D721Med (cell line): ENCODE measurements at places on chromosomes 6 and 20.

DNA sequence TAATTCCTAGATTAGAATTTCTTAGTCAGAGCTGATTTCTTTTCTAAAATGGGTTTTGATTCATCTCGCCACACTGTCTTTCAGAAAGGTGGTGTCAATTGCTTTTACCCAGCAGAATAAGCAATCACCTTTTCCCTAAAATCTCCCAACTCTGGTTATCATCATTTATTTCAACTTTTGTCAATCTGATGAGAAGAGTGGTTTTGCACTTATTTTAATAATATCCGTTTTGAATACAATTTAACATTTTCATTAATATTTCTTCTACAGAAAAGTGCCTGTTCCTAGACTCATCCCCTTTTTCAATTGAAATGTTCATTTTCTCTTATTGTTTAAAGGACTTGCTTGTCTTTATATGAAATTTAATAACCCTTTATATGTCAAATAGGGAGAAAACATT is 8.2 kb upstream of the NCR2 start:
- DNase-seq = no peak

DNA sequence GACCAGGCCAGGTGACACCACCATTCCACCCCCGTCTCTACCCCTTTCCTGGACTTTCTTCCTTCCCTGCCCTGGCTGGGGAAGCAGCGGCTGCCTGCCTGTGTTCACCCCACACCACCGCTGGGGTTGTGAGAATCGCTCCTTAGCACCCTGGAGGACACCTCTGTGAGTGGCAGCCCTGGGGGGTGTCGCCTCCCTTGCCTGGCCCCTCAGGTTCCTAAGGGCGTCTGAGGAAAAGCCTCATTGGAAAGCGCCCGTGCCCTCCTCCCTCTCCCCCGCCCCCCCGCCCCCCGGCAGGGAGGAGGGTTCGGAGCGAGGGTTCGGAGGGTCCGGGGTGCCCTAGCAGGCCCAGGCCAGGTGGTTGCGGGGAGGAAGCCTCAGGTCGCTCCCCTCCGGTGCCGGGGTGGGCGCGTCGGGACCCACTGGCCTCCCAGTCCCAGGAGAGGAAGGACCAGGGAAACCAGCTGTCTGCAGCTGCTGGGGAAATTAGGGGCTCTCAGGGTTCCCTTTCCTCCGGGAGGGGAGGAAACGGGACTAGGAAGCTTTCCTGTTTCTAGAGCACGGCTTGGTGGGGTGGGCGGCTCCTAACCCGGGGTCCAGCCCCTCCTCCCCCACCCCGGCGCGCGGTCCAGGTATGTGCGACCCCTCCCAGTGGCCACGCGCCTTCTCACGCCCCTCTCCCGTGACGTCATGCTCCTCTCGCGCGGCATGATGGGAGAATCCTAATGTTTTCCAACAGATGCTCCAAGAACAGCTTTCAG is at the start of gene PHACTR3:
Gene PHACTR3, plus strand, starts transcription at position 760 of the 761 bp plus-strand sequence. CDS start 475 bp downstream, outside the sequence.
- no peak for DNase-seq

- no peak for DNase-seq
Observed at GRCh38 chr6:3529721-3530120, 72.9 kb upstream of the SLC22A23 start.

GRCh38 chr6:90874931-90875330 is 288.1 kb upstream of the MAP3K7 start:
- no peak for DNase-seq

DNA sequence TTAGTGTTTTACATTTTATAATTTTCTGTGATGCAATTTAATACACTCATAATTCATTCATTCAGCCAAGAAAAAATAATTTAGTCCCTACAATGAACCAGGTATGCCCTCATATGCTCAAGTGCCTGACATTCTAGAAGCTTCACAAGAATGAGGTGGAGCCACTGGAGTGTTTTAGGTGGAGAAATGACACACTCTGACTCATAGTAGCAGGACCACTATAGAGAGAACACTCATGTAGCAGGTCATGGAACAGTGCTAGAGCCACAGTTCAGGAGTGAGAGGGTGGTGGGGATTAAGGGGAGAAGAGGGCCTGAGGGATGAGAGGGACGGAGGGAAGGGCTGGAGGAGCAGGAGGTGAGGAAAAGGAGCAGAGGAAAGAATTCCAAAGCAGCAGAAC is 1.4 kb upstream of the HLA-G start:
- no peak for DNase-seq

- no peak for DNase-seq
Observed at GRCh38 chr6:30227763-30228487, 14.7 kb upstream of the TRIM26 start.
